ENCODE measurements at places on chromosomes 11 and 22.
A peak's percentile ranks its signal among the peaks of the same experiment; 100 is the strongest.

DNA sequence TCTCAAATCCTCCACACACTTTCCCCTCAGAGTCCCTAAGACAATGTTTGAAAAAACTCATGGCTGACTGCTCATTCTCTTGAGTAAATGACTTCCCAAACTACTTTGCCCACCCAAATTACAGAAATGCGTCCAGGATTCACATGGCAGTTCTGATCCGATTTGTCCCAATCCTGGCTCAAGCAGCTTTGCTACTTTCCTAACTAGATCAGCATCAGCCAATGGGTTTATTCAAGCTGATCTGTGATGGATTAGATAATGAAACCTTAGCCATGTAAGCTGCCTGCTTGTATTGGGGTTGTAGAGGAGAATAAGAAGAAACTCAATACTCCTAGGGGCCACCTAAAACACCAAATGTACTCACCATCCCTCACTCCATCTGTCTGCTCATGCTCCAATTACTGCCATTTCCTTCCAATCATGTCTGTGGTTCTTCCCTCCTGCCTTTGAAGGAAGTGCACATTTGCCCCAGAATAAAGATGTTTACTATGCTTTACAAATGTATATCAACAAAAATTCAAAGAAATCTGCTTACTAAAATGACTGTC lies 6.9 kb downstream of the RBFOX2 start:
- DNase-seq: no peak

DNA sequence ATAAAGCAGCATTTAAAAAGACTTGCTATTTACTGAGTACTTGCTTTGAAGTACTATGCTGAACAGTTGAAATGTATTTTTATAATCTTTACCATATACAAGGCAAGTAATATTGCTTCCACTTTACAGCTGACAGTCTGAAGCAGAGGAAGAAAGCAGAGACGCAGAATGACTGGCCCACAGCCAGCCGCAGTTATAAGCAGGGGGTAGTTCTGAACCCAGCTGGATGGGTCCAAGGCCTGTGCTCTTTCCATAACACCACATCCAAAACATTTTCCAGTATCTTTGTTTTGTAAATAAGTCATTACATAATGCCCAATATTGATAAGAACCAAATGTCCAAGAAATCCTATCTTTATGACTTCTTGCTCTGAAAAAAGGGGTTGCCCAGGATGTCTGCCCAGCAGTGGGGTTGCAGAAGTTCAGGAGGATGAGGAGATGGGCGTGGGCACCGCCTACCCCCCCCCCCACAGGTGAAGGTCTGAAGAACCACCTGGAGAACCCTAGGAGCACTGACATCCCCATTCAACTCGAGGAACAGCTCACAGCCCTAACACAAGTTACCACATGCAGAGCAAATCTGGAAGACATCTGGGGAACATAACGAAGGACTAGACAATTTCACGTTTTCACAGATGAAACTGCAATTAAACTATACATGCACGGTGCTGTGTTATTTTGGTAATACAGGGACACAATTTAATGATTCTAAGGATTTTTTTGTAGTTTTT lies 24.2 kb upstream of the YPEL1 start:
- DNase-seq: no peak

GRCh38 chr11:10268746-10269488 lies 25.1 kb downstream of the SBF2 start:
- DNase-seq: no peak

DNA sequence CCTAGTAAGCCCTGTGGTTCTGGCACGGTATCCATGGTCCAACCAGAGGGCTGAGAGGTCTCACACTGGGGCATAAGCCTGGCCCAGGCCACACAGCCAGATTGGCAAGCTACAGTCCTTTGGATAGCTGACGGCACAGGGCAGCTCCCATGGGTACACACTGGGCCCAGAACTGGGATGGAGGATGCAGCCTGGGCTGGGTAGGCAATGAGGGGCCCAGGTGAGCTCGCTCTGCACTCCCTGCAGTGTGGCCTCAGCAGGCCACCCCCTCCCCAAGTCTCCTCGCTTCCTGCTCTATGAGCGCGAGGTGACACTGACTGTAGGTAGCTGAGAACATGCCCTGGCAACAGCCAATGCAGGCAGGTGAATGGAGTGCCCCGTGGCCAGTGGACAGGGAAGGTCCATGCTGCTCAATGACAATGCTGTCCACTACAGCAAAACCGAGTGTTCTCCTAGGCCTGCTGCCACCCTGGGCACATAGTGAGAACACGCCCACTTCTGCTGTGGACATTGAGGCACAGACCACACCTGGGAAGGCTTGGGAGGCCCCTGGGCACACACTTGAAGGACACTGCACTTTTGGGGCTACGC lies 3.8 kb downstream of the ARVCF start:
- DNase-seq: no peak

DNA sequence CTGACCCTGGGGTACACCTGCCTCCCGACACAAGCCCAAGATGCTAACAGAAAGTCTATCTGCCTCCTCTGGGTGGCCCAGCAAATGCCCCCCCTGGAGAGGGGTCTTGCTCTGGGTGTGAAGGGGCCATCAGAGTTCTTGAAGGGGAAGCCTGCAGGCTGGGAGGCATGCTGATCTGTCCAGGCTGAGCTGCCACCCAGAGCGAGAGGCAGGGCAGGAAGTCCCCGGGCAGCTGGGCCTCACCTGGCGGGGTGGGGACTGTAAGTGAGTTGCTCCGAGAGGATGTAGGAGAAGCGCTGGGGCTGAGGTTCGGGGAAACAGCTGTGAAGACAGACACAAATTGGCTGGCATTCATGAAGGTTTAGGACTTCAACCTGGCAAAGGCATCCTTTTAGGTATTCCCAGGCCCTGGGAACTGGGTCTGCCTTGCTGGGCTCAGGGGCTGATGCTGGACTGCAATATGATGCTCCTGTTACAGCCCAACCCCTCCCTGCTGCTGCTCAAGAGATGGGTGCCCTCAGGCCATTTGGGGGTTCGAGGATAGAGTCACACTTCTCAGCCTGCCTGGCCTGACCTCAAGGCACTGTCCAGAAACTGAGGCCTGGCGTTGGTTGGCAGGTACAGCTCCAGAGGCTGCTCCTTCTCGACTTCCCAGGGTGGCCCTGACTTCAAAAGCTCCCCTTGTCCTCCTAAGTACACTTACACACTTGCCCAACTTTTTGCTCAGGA lies 60.2 kb upstream of the LYVE1 start:
- DNase-seq: no peak

DNA sequence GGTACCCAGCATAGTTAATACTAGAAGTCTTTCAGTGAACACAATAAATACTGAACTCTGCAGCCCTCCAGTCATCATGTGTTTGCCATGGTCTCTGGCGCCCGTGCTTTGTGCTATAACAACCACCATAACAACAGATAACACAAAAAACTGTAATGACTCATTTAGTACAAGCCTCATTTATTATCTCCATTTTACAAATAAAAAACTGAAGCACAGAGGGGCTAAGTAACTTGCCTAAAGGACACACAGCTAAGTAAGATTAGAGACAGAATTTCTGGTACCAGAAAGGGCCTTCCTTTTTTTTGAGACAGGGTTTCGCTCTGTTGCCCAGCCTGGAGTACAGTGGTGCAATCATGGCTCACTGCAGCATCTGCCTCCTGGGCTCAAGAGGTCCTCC lies 19.5 kb downstream of the RBFOX2 start:
- no peak for DNase-seq

- peak; percentile 73 for DNase-seq
Measured at GRCh38 chr11:92886243-92886905, 83.1 kb upstream of the MTNR1B start.

DNA sequence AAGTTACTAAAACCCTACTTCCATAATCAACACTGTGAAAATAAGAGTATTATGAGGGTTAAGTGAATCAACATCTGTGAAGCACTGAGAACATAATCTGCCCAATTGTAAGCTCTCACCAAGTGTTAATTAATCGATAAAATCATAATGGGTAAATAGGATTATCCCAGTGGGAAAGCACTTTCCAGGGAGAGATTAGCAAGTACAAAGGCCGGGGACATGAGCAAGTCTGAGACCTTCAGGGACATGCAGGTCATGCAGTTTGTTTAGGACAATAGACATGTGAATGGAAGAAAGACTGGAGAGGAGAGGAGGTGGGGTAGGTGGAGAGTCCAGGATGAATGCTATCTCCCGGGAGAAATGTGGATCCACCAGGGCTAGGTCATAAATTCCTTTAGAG lies 57.8 kb upstream of the FIBIN start:
- DNase-seq: peak; percentile 79

DNA sequence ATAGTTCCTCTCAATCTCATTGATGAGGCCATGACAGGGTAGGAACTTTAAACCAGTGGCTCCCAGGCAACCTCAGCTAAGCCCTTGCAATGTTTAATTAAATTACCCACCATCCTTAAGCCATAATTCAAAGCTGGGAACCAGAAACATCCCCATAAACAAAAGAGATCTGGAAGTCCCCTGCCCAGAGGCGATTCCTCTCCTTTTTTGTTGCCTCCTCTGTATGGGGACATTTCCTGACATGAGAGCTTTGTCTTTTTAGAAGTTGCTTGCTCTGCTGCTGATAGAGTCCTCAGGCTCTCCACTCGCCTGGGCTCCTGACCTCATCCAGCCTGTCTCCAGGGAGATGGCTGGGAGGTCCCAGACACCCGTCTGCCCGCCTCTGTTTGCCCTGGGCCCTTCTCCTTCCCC lies 3.2 kb downstream of the DTX4 start:
- peak; percentile 28 for DNase-seq

DNA sequence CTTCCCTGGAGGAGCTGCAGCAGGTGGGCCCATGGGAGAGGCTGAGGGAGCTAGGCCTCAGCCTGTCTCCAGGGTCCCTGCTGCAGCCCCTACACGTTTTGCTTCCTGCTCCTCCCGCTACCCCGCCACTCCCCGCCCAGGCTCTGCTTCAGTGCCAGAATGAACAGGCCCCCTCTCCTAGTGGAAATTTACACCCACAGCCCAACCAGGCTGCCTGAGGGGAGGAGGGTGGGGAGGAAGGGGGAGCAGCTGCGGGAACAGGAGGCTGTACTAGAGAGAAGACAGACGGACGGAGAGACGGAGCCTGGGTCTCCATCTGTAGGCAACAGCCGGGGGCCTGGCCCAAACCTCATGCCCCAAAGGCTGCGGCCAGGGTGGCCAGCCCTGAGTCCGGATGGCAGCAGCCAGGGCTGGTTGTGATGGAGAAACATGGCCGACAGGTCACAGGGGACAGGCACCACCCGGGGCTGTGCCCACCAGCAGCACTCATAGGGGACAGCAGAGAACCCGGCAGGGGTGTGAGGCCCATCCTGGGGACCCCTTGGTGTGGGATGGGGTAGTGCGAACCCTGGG lies 20.6 kb downstream of the FLRT1 start:
- no peak for DNase-seq

DNA sequence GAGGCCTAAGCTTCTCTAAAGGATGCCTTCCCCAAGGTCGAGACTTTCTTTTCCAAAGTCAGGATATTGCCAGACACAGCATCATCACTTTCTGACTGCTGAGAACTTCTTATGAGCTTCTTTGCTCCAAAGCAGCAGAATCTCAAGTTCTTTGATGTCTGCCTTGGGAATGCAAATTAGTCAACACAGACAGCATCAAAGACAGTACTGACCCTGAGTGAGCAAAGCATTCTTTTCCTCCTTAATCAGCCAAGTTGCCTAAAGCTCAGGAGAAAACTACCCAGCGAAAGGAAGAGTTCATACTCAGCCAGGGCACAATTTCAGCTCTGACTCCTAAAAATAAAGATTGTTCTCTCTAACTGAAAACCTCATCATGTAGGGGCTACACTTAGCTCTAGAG lies 98.0 kb downstream of the SLC36A4 start:
- DNase-seq: no peak

GRCh38 chr22:18022876-18023275 lies 1.5 kb downstream of the MICAL3 start:
- no peak for DNase-seq

GRCh38 chr11:114149689-114150407 lies 90.3 kb downstream of the ZBTB16 start:
- DNase-seq: no peak

DNA sequence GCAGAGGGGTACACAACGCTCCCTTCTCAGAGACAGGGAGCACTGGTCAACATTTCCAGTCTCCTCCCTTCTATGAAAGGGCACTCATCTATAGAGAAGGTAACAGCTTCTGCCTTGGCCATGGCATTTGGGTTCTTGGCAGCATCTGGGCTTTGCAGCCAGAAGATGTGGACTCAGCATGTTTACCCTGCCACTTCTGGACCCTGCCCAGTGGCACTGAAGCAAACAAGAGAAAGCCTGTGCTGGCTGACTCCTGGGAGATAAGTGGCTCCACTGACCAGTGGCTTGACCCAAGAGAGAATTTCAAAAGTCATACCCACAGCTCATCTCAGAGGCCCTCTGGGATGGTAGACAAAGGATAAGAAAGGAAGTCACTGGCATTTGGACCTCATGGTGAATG lies 8.0 kb downstream of the CSNK2A3 start:
- DNase-seq: no peak

DNA sequence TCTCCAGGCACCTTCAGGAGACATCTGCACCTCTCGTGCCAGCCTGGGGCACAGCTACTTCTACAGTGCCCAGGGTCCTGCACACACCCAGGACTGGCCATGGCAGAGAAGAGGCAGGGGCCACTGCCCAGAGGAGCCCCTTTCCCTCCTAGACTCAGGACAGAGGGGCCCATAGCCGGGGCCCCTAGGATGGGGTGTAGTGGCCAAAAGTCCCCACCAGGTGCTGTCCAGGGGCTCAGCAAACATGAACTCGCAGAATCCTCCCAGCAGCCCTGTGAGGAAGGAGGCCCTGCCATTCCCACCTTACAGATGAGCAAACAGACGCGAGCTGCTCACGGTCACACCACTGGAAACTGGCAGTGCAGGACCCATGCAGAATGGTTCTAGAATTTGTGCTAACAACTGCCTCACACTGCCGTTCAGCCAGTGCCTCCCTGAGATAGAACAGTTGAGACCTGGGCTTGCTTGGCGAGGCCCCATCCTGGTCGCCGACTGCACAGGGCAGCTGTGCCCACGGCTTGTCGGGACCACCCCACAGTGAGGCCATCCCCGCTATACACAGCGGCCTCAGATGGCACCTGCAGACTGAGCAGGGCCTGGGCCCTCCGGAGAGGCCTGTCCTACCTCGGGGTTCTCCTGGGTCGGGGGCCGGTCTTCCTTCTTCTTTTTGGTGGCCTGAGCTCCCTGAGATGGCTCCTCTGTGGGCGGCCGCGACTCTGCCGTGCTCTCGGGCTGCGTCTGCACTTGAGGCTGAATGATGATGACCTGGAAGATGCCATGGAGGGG lies 96.4 kb downstream of the PHF21B start:
- DNase-seq: no peak

- DNase-seq: no peak
Measured at GRCh38 chr11:93659841-93660240, 1.6 kb upstream of the CEP295 start.

DNA sequence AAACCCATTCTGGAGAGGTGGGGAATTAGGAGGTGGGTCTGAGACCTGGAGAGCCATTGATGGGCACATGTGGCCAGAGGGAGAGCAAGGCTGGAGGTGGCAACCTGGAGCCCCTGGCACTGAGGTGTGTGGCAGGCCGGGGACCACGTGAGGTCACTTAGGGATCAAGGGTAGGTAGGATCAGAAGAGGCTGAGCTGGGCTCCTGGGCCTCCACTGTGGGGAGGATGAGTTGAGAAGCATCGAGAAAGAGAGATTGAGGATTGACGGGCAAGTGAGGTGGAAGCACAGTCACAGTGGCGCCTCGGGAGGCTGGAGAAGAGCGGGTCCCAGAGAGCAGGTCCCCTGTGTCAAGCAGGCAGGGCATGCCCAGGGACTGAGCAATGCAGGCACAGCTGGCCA lies 4.1 kb downstream of the GNAZ start:
- DNase-seq: no peak

All from neural progenitor cell (in vitro differentiated cells).